ENCODE measurements at places on chromosomes 3 and 15. TPM values are rescaled to one million over a fixed set of nuclear protein-coding genes. Genes with fewer than 3 reads are reported as not detected.
A peak's percentile ranks its signal among the peaks of the same experiment; 100 is the strongest.

DNA sequence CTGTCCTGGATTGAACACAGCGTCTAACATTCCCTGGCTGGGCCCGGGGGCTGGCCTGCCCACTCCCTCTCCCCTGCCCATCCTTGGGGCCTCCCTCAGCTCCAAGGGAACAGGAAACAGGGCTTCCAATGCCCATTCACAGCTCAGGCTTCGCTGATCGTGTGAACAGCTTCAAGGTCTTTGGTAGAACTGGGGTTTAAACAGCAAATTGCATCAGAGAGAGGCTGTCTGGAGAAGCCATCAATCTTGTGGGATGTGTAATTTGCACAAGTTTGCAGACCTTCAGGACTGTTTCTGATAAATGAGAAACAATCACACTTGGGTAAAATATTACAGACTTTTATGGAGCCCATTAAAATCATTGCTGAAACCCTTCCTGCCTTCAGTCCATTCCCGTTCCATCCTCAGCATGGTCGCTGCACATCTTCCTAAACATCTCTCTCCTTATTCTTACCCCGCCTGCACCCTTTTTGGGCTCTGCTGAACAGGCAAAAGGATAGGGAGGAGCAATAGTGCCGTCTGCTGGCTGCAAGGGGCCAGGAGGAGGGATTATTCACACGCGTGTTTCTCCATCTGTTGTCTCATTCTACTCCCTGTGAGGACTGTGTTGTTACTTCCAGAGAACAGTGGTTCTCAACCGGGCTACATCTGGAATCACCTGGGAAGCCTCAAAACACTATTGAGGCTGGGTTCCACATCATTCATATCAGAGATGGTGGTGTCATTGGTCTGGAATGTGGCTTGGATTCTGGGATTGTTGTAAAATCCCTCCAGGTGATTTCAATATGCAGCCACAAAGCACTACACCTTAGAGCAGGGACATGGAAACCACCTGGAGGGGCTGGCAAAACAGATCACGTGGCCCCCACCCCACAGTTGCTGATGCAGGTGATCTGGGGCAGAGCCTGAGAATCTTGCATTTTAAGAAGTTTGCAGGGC is 116.3 kb downstream of the CLSTN2 start:
- no peak for DNase-seq

GRCh38 chr3:182392182-182392937 is 400.9 kb upstream of the ATP11B start:
- no peak for DNase-seq

DNA sequence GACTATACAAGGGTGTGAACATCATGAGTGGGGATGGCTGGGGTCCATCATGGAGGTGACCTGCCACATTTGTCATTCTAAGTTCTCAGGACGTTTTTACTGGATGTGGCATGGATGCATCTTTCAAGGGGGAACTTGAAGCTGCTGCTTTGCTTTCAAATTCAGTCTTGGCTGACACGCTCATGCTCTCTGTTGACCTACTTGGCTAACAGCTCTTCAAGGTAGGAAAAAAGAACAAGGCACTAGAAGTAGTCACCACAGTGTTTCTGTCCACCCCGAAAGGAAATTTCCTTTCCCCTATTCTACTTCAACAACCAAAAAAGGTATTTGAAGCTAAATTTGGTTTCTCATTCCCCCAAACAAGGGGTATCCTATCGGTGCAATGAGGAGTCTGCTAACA is 15.0 kb downstream of the STIMATE start:
- no peak for DNase-seq

DNA sequence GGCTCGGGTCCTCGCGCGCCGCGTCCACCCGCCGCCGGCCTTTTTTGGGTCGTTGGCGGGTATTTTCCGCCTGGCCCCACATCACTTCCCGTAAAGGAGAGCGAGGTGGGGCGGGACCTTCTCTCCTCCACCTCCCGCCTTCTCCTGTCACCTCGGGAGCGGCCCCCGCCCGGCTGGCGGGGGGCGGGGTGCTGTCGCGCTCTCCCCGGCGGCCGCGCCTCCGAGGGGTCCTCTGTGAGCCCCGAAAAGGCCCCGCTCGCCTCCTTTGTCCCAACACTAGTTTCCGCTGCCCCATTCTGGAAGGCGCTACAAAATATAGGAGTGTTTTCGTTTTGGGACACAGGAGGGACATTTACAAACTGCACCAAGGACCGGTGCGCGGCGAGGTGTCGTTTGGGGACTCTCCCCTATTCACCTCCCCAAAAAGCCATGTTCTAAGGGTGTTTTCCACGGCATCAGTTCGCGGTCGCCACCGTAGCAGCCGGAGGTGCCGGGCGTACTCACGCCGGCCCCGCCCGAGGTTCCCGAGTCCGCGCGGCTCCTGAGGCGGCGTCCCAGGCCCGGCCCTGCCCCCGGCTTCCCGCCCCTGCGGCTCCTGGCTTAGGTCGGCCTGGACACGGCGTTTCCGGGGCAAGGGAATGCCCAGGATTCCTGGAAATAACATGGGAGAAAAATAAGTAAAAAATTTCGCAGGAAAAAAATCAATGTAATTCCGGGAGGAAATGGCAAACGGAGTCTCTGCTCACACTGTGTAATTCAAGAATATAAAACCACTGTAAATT is at the start of gene RAB27A:
TSS of gene RAB27A (minus strand) at position 68 of the 782 bp plus-strand sequence. CDS start 54,879 bp downstream, outside the sequence.
- DNase-seq, result peak; percentile 74

GUCA1C gene
- total RNA-seq, result not detected

DNA sequence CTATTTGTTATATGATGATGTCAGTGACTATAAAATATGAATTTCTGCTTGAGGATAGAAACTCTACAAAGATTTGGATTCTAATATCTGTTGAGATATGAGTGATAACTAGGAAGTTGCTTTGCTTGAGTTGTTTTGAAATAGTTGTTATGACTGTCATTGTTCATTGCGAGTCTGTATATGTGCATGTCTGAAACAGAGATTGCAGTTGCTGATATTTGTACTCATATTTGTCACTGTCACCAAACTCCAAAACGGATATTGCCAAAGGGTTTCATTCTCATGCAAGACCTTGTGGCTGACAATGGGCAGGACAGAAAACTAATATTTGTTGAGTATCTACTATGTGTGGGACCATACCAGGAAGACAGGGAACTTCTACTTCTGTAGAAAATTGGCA is 240.2 kb downstream of the CD47 start:
- no peak for DNase-seq

- no peak for DNase-seq
These were observed 129.1 kb upstream of the ABHD17C start for GRCh38 chr15:80565988-80566387.

GRCh38 chr3:187209491-187209890 is 12.2 kb downstream of the RTP1 start:
- DNase-seq, result no peak

DNA sequence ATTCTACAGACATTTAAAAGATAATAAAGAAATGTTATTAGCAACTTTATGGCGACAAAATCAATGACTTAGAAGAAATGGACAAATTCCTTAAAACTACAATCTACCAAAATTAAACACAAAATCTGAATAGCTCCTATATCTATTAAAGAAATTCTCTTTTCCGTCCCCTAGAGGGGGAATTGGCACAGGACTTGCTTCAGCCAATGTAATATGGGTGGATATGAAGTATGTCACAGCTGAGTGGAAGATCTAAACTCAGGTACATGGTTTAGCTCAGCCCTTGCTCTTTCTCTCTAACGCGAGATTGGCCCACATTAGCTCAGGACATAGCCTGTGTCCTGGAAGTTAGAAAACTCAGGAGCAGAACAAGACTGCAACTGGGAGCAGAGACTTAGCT is 79.3 kb downstream of the DNAH12 start:
- DNase-seq, result no peak

DNA sequence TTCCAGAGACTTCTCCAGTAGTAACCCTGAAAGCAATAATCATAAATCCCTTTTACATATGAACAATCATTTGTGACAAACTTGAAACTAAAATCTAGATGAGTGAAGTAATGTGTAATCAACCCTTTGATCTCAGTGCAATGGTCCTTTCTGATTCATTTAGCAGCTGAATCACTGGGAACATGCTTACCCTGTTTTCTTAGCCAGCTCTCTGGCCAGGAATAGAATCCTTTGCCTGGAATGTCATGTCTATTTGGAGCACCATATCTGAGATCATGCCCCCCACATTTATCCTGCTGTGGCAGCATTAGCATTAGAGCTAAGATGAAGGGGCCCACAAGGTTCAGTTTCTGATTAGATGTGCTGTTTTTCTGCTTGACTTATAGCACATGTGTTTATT is 309.8 kb downstream of the OXSM start:
- DNase-seq, result no peak

SAMMSON gene
- not detected for total RNA-seq

GRCh38 chr15:35777061-35777460 is 231.1 kb upstream of the DPH6 start:
- no peak for DNase-seq

- no peak for DNase-seq
These were observed 4.3 kb downstream of the SLC51A start for GRCh38 chr3:196220587-196220986.

FEZF2 gene
- not detected for total RNA-seq

ADCY5 gene
- total RNA-seq, result not detected

GRCh38 chr15:36961956-36962355 is 138.4 kb downstream of the MEIS2 start:
- DNase-seq, result no peak

DNA sequence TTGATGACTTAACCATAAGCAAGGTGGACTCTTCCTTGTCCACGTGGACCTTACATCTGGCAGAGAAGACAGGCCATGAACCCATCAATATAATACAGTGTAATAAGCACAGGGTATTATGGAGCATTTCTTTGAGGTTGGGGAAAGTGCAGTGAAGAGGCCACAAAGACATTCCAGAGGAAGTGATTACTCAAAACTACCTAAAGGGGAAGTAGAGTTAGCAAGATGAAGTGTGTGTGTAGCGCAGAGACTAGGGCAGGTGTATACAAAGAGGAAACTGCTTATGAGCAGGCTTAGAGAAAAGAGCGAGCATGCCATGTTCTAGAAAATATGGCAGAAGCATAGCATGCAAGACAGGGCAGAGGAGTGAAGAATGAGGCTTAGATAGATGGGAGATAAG is 17.9 kb downstream of the CP start:
- no peak for DNase-seq

- no peak for DNase-seq
These were observed 4.2 kb upstream of the PLOD2 start for GRCh38 chr3:146164971-146165769.

GRCh38 chr3:69433121-69433968 is 47.5 kb upstream of the FRMD4B start:
- DNase-seq, result no peak

A4GNT gene
- not detected for total RNA-seq

TMCO5A gene
- not detected for total RNA-seq

GRCh38 chr15:80694611-80695098 is 455 bp upstream of the ABHD17C start:
- no peak for DNase-seq

- no peak for DNase-seq
These were observed 88.6 kb upstream of the ADAMTS17 start for GRCh38 chr15:100430411-100430810.

- DNase-seq, result no peak
These were observed 11.3 kb upstream of the TRAK1 start for GRCh38 chr3:42079701-42080452.

- DNase-seq, result no peak
These were observed 2.3 kb upstream of the OR5K3 start for GRCh38 chr3:98388147-98388546.

SLC2A2 gene
- total RNA-seq, result not detected

ADIPOQ gene
- total RNA-seq, result not detected

DNA sequence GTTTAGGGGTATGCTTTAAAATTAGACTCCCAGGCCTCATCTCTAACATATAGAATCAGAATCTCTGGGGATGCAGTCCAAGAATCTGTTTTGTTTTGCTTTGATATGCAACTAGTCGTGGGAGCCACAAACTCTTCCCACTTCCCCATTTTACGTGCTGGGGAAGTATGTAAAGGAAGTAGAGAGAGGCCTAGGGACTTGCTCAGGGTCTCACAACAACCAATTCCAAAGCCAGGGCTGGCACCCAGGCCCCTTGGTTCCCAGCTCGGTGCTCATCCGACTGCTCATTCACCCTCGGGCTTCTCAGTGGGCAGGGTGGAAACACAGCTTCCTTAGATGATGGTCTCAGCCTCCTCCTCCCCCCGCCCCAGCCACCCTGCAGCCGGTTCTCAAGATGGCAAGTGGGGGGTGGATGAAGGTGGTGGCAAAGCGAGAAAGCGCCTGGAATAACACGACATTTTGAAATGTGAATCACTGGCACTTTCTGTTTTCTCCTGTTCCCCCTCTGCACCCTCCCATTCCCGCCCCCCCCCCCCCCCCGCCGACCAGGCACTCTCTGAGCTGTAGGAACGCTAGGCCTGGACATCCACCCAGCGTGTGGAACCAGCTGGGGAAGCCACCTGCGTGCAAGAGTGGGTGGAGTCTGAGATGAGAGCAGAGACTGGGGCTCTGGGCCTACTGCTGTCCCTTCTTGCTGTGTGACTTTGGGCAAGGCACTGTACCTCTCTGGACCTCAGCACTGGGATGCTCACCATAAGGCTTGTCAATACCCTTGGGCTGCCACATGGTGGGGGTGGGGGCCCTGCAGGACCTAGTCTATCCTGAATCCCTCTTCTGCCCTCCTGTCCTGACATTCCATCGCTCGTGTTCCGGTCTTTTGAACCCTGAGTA is 214.5 kb downstream of the RPLP1 start:
- DNase-seq, result no peak

DNA sequence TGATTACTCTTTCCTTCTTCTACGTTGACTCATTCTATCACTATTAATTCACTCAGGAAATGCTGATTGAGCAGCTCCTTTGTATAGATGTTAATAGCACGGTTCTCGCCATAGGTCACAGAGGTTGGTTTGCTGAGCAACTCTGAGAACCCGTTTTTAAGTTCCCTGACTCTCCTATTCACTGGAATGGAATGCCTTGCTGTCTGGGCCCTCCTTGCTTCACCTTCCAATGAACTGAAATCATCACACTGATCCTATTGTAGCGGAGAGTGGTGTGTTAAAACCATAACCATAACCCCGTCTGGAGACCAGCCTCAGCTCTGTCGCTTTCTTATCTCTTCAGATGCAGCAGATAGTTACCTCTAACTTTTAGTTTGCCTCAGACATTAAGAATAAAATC is 323.6 kb downstream of the GABRB3 start:
- no peak for DNase-seq

GRCh38 chr15:90497376-90497775 is 32.3 kb upstream of the CRTC3 start:
- DNase-seq, result no peak

DNA sequence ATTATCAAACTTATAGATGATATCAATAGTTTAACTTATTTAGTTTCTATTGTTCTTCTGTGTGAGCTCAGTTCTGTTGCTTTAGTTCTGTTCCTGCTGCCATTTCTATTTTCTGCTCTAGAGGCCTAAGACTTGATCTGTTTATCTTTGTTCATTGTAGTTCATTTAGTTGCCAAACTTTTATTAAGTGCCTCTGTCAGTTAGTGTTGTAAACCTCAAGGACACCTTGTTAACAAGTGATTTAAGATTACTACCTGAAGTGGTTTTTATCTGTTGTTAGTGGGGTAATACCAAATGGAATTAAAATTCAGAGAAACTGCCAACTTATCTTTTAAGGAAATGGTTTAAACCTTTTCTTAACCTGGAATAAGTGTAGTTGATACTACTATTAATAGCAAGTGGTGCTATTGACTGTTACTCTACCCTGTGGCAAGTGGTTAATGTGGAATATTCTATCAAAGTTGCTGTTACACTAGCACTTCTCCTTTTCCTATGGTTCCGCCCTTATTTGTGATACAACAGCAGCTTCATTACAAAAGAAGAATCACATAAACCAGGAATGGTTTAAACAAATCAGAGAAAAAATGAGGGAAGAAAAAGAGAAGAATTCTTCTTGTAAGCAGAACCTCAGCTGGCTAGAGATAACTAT is 500.6 kb upstream of the GOLIM4 start:
- DNase-seq, result no peak

RHCG gene
- total RNA-seq, result not detected

GP9 gene
- total RNA-seq, result not detected

SLC38A3 gene
- total RNA-seq, result not detected

ALDH1L1 gene
- not detected for total RNA-seq
